CD4-positive, alpha-beta T cell treated with Interleukin-17A for 4 hours (primary cell): ENCODE measurements at places on chromosomes 13 and 19.

DNA sequence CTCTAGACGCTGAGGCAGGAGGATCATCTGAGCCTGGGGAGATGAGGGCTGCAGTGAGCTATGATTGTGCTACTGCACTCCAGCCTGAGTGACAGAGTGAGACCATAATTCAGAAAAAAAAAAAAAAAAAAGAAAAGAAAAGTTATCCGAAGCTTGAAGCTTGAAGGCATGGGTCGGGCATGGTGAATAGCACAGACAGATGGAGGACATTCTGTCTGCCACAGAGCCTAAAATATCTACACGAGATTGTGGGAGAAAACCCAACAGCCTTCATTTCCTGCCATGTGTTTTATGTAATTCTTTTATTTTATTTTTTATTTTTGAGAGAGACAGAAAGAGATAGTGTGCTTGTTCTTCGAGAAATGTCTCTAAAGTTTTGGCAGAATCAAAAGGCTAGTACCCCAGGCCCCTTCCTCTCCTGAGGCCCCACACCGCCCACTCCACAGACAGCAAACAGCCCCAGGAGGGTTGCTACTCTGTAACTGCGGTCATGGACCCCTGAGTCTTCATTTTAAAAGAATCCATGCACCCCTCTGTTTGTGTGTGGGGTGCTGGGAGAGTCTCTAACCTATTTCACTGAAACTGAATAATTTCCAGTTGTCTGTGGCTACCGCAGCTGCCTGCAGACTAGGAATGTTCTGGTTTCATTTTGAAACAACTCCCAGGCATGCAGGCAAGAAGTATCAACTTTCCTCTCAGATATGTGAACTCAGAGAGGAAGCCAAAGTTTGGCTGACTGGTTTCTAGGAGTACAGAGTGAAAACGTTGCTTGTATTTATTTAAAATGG is 38.4 kb upstream of the RCBTB2 start:
- no peak for DNase-seq

DNA sequence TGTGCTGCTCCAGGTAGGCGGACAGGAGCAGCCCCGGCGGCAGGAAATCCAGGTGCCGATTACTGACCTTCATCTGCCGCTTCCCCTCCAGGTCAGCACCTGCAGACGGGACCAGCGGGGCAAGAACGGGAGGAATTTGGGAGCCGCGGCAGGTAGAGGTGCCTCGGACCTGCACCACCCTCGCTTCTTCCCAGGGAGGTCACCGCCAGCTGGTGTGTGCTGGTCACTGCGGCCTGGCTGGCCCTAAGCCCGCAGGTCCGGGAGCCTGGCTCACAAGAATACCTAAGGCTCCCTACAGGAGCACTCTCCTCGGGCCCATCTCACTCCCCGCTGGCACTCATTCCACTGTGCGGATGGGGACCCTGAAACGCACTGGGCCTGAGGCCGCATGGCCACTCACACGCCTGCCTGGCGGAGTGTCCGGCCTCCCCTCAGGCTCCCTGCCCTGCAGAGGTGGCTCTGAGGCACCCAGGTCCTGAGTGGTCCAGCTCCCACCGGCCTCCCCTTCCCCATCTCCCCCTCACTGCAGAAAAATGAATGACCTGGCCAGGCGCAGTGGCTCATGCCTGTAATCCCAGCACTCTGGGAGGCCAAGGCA is 4.3 kb downstream of the RNU6-9 start:
- no peak for DNase-seq

DNA sequence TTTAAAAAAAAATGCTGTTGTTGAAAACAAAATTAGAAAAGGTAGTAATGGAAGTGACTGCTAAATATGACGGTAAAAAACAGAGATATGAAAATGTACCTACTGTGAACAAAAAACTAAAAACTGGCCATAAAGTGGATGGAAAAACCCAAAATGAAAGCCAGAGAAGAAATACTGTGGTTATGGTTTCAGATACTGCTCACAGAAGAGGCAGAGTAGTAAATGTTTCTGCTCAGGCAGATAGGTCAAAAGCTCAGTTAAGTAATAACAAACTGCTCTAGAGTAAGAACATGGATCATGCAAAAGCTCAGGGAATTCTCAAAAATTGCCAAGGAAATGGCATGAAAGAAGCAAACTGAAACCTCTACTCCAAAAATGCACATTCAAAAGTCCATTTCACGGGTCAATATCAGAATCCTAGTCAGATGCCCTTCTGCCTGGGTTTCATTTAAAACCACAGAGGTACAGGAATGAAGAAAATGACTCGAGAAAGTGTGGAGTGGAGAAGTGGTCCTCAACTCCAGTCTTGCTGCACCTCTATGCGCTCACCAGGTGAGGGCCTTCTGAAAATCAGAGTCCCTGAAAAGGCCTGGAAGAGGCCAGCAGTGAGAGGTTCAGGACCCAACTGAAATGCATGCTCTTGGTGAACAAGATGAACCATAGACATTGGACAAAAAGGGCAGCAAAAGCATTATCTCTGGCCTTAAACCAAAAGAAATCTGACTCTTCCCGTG is 315.0 kb upstream of the SPRY2 start:
- no peak for DNase-seq

DNA sequence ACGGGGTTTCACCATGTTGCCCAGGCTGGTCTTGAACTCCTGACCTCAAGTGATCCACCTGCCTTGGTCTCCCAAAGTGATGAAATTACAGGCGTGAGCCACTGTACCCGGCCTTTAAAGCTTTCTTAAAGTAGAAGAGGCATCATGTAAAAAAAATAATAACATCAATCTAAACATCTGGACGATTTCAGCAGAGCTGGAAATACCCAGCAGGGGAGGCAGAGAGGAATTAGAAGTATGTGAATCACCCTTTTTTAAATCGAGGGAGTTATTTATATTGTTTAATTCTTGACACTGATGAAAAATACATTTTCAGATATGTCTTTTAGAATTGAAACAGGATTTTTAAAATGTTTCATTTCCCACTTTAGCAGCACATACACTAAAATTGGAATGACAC is 37.4 kb upstream of the MTIF3 start:
- DNase-seq, result no peak

DNA sequence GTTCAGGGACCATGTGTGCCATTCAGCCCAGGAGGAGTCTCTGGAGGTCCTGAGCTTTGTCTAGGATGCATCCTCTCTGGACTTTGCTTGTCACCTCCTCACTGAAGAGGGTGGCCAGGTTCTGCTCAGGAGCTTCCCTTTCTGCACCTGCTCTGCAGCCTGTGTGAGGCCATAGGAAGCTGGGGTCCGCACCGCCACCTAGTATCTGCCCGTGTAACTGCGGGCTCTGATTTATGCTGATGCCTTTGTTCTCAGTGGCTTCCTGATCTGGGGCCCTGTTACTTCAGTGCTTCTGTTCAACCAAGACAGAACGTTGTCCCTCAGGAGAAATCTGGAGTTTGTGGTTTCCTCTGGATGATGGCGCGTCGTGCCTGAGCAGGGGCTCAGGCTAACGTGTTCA is 15.5 kb downstream of the ZNF610 start:
- DNase-seq, result no peak

GRCh38 chr19:18223860-18224524 is 2.2 kb downstream of the PDE4C start:
- DNase-seq, result no peak

DNA sequence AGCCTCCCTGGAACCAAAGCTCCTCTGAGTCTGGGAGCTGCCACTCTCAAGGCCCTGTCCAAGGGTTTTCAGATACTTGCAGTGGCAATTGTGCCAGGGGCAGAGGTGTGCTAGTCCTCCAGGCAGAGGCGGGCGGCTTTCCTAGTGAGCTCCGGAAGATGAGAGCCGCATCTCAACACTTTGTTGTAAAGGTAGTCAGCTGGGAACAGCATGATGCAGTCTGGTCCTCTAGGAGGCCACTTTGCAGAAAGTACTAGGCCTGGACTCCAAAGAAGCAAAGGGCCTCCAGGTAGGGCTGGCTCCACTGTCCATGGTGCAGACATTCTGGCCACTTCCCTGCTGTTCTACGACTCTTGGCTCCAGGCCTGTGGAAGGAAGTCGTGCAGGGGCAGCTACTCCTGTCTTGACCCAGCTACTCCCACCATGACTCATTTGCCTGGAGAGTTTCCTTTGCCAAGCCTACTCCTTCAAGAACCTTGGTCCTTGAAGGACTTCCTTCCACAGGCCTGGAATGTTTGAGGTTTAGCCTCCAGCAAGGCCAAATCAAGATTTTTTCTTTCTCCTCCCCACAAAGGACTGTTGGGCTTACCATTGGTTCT is 9.9 kb upstream of the ZNF536 start:
- no peak for DNase-seq

GRCh38 chr13:43744261-43745031 is 42.3 kb downstream of the ENOX1 start:
- no peak for DNase-seq
